ENCODE measurements at places on chromosomes 7 and 10.

DNA sequence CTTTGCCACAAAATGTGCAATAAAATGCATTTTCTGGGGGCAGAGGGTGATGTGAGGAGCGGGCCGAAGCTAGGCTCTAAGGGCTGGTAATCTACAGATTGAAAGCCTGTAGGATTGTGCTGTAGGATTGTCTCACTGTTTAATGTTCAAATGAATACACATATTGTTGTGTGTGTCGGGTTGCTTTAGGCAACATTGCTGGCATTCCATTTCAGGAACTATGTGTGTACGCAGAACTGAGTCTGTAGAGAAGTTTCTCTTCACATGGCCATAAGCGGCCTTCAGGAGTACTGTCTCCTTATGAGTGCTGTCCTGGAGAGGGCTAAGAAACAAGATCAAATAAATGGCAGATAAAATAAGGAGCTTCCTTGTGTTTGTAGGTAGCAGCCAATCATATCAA, 540.2 kb downstream of the GATA3 start:
- DNase-seq = no peak

GRCh38 chr10:98919899-98920298, 315.8 kb downstream of the HPSE2 start:
- DNase-seq = no peak

- DNase-seq = no peak
Observed at GRCh38 chr7:47803025-47803424, 145.2 kb downstream of the PKD1L1 start.

DNA sequence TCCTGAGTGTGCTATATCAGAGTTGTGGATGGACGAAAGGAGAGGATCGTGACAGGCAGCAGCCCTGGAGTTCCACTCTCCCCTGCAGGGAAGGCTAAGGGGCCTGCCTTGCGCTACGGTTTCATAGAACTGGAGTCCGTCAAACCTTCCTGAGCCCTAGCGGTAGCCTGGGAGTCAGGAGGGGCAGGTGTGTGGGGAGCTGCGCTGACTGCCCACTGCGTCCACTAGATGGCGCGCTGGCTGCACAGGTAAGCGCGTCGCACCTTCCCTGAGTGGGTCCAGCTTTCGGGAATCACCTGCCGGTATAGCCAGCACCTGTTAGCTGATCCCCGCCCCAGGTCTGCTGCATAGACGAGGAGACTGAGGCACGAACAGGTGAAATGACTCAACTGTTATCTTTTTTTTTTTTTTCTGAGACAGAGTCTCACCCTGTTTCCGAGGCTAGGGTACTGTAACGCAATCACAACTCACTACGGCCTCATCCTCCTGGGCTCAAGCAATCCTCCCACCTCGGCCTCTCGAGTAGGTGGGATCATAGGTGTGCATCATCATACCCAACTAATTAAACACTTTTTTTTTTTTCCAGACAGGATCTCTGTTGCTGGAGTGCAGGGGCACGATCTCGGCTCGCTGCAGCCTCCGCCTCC, 20.2 kb upstream of the BAIAP2L1 start:
- DNase-seq = peak; percentile 41

DNA sequence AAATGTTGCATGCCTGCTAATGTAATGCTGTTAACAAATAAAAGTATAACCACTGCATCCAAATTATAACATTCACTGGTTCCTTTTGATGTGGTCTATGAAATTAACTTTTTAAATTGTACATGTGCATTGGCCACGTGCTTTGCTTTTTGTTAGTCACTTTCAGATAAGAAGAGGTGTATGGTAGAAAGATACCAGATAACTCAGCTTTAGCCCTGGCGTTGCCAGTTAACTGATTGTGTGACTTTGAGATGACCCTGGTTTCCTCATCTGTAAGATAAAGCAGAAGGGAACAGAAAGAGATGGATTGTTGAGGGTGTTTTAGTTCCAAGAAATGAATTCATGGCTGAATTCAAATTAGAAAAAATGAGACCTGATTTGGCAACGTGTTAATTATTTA, 1.9 kb upstream of the TRDMT1 start:
- DNase-seq = no peak

DNA sequence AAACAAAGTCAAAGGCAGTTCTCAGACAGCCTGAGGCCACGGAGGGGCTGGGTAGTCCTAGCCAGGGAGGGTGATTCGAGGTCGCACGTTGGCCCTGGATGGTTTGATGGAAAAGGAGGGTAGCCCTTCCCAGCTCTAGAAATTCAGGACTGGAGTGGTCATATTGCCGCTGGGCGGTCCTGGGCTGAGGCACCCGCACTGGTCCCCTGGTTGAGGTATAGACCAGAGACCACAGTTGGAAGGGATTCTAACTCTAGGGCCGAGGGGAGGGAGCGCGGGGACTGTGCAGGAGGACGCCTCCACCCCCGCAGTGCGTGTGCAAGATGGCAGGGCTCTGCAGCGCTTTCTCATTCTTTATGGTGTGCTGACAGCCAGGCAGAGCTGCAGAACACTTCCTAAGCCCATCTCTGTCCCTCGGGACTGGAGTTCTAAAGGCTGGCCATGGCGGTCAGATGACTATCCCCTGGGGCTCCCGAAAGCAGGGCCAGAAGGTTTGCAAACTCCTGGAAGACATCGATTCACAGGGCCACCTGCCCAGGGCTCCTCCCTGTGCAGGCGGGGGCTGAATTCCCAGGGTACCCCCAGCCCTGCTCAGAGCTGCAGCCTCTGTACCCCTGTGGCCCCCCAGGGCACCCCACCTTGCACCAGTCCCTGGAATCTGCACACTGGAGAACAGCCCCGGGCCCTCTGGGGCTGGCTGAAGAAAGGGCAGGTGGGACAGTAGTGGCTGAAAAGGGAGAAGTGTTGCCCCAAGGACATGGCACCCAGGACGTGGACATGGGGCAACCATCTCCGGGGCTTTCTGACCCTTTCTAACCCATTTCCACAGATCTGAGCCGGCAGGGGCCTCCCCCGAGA, 51.0 kb upstream of the ELN start:
- DNase-seq = no peak

- DNase-seq = no peak
Observed at GRCh38 chr7:43201912-43202311, 89.5 kb downstream of the HECW1 start.

DNA sequence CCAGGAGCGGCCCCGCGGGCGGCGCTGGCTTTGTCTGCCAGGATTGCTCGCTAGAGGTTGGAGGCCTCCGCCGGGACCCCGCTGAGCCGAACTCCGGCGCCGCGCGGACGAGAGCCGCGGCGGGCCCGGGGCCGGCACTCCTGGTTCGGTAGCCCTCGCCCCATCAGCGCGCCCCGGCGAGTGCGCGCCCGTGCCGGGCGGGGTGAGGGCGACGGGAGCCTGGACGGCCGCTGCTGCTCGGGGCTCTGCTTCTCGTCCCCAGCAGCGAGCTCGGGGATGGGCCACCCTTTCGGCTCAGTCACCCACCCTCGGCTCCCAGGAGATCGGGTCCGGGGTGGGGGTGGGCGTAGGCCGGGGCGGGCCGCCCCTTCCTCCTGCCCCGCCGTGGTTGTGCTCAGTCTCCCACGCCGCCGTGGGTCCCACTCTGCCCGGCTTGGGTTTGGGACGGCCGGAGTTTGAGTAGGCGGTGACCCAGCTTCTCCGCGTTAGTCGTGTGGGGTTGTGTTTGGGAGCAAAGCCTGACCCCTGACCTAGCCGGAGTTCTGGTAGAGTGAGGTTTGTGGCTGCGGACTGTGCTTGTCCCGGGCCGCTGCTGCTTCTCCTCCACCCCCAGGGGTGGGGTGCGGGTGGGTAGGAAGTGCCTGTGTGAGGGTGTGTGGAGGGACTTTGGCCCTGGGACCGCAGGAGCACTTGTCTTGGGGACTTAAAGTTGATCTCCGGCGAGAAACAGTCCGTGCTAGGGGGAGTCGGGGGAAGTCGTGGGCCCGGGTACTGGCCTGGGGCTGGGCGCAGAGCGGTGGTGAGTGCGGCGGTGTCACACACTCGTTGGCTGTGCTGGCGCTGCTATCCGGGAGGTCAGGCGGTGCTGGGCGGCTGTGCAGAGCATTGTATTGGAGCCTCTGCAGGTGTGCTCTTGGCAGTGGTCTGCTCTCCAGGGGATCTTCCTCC, 677 bp downstream of the TSPAN14 start:
- peak; percentile 36 for DNase-seq

DNA sequence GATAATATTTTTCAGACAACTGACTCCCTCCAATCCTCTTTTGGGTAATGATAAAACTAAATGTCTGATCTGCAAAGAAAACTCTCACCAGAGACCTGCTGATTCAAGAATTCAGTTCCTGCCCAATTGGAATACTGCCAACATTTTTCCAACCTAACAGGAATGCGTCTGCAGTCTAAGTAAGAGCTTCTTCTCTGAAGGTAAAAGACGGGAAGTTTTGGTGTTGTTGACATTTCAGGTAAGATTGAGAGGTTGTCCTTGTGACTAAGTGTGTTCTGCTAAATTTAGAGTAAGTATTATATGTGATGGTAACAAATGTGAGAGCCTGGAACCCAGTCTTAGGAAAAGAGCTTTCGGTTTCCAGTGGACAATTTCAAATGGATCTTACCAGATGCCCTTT, 17.6 kb downstream of the IFIT5 start:
- DNase-seq = no peak

- DNase-seq = no peak
Observed at GRCh38 chr10:4199196-4199595, 414.2 kb upstream of the KLF6 start.

GRCh38 chr7:151060416-151061212, 1.2 kb downstream of the SLC4A2 start:
- DNase-seq = no peak

DNA sequence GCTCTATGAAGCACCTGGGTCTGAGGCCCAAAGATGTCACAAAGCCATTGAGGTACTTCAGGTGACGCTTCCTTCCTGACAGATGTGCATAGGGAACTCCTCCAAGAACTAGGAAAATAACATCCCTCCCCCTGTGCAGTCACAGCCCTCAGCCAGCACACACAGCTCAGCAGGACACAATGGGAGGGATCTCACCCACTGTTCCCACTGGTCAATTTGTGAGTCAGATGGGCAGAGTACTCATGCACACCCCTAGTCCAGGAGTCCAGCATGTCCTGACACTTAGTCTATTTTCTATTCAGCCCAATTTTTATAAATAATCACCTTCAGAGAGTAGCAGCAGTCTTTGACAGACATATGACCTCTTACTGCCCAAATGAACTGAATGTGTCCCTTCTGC, 60.7 kb upstream of the PFKP start:
- no peak for DNase-seq

- DNase-seq = no peak
Observed at GRCh38 chr7:2248984-2249694, 7.1 kb downstream of the NUDT1 start.

GRCh38 chr10:74190494-74190893, 39.5 kb downstream of the ADK start:
- no peak for DNase-seq

GRCh38 chr7:111827863-111828504, 265.7 kb upstream of the IMMP2L start:
- no peak for DNase-seq

DNA sequence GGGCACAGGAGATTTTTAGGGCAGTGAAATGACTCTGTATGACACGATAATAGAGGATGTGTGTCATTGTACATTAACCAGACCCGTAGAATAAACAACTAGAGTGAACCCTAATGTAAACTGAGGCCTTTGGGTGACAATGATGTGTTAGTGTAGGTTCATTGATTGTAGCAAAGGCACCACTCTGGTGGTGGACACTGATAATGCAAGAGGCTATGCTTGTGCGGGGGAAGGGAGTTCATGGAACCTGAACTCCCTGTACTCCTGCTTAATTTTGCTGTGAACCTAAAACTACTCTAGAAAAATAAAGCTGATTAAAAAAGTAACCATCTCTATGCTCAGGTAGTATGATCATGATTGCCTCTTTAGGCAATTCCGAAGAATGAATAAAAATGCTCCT, 96.3 kb upstream of the VIPR2 start:
- DNase-seq = no peak

DNA sequence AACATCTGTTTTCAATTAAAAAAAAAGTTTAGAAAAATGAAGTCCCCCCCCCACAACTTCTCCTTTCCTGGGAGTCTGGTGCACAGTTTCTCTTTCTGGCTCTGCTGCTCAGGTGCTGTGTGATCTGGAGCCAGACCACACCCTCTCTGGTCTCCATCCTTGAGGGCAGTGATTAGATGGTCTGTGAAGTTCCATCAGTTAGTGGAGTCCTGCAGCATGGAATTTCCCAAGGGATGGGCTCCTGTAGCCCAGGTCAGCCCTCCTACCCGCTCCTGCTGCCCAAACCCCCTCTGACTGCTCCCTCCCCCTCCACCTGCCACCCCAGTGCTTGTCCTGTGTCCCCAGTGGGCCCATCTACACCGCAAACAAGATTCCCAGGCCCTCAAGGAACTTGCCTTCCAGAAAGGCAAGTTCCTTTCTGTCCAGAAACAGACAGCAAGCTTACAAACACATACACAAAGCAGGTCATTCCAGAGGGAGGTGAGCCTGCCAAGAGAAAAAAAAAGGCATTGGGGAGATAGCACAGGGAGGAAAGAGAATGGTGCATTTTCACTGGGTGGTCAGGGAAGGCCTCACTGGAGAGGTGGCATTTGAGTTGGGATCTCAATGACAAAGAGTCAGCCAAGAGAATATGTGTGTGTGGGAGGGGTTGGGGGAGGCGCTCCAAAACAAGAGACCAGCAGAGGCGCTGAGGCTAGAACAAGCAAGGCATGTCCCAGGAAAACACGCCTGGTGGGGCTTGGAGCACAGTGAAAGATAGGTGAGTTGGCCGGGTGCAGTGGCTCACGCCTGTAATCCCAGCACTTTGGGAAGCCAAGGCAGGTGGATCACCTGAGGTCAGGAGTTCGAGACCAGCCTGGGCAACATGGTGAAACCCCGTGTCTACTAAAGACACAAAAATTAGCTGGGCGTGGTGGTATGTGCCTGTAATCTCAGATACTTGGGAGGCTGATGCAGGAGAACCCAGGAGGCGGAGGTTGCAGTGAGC, 49.5 kb upstream of the SLC29A3 start:
- no peak for DNase-seq

DNA sequence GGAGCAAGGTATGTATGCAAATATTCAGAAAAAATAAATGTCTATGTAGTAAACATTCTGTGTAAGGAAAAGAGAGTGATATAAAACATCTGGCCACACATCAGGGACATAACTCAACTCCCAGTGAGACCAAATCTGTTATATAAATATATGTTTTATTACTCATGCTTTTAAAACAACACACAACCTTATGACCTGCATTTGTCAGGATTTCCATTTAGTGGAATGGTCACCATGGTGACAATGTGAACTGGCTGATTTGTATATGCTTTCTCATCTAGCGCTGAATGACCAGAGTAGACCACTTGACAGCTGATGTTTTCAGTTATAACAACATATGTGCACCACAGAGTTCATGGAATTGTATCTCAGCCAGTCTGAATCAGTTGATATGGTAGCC, 551.7 kb downstream of the HTR7 start:
- no peak for DNase-seq

DNA sequence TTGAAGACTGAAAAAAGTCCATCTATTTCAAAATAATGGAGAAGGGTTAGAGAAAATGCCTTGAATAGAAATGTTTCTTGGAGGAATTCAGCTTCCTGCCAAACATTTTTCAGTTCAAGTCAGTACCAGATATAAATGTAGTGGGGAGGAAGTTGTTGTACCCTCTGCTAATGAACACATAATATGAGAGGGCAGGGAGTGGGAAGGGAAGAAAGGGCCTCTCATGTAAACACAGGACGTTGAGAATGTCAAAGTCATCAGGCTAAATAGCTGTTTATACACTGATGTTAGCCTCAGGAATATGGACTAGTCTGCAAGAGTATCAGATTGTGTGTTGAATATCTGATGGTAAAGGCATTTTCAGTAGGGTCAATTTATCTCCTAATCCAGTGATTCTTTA, 37.0 kb downstream of the GPR37 start:
- no peak for DNase-seq

All from NK-92 treated with Interleukin-12 subunit alpha and Interleukin-12 subunit beta, amount 100 ng/mL, for 24 hours (cell line).